ENCODE measurements at places on chromosomes 2 and 18.
A peak's percentile ranks its signal among the peaks of the same experiment; 100 is the strongest.

- DNase-seq: peak; percentile 37
These were observed 336.5 kb upstream of the MMADHC start for GRCh38 chr2:149924028-149924427.

GRCh38 chr2:11368059-11368572 lies 23.7 kb upstream of the ROCK2 start:
- no peak for DNase-seq

GRCh38 chr2:186590350-186590758 lies 498 bp downstream of the ITGAV start:
- DNase-seq: peak; percentile 42

DNA sequence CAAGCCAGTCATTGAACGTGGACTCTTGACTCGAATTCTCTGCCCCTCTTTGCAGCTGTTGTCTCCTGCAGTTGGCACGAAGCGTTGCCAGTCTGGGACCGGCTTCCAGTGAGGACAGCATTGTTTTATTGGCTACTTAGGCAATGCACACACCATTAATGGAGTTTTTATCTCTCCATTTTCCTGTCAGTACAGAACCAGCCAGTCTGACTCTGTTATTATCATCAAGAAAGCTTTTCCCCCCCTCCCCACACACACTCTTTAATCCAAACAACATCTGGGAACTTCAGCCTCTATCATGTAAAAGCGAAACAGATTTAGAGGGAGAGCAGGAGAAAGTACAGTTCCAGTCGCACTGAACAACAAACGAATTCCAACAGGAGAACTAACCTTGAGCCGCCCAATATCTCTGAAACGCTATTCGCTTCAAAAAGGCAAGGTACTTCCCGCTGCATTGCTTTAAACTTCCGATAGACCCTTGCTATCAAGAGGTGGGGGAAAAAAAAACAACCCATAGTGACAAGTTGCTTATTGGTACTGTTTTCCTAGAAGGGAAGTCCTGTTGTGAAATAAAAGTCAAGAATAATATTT lies 38.2 kb downstream of the ACVR1 start:
- peak; percentile 43 for DNase-seq

- DNase-seq: no peak
These were observed 42.8 kb upstream of the IL1R1 start for GRCh38 chr2:102099536-102100298.

- peak; percentile 2 for DNase-seq
These were observed 10.9 kb downstream of the INPP4A start for GRCh38 chr2:98455494-98455976.

DNA sequence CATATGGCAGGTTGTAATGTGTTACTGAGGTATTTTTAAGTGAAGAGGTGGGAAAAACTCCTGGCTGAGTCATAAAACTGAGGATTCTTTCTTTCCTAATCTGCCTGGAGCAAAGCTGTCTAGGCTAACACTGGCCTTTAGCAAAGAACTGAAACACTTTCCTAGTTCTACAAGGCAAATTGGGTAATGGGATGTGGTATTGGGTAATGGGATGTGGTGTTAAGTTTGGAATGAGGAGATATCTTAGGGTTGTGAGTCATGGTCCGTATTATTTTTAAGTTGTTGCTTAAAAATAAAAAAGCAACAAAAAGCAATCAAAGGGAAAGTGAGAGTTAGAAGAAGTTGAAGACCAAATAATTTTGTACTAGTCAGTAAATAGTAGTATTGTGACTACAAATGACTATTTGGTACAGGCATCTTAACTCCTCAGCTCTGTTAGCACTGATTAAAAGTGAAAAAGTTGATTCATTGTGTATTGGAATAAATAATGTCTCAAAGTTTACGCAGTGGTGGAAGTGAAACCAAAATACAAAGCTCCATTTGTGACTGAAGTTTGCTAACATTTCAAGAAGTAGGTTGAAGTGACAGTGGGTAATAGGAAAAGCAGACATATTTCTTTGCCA lies 216.8 kb downstream of the CAMKMT start:
- DNase-seq: peak; percentile 73

DNA sequence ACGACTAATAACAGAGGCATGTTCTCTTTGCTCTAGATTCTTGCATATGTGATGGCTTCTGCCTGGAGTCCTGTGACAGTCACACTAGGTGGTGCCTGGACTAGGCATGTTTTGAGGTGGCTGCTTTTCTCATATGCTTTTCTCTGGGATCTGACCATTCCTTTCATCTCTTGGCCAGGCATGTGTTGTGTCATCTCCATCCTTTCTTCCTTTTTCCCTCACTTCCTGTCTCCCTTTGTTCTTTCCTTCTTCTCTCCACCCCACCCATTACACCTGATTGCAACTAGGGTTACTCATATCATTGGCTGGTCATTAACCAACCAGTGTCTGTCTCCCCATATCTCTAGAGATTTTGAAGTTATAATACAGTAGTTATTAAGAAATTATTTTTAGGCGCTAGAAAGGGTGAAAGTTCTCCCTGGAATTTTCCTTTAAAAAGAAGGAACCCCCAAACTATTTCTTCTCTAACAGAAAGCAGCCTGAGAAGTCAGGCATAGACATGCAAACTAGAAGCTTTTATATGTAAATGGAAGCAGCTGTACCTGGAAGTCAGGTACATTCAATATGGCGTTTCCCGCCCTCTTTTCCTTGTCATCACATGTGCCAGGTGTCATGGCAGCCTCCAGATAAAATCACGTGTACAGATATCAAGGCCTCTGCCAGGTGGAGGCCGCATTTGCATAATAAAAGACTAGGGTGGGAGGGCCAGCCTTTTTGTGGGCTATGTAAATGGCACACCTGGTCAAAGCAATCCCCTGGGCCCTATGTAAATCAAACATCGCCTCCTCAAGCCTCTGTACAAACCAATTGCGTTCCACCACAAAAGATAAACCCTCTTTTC lies 220.4 kb upstream of the MEX3C start:
- DNase-seq: no peak

- no peak for DNase-seq
These were observed 28.4 kb upstream of the MALL start for GRCh38 chr2:110143982-110144381.

Measured in GM03348 (cell line).